ENCODE measurements at places on chromosomes 3 and 15.

- no peak for DNase-seq
Observed at GRCh38 chr3:77563012-77563411, 523.1 kb downstream of the ROBO2 start.

DNA sequence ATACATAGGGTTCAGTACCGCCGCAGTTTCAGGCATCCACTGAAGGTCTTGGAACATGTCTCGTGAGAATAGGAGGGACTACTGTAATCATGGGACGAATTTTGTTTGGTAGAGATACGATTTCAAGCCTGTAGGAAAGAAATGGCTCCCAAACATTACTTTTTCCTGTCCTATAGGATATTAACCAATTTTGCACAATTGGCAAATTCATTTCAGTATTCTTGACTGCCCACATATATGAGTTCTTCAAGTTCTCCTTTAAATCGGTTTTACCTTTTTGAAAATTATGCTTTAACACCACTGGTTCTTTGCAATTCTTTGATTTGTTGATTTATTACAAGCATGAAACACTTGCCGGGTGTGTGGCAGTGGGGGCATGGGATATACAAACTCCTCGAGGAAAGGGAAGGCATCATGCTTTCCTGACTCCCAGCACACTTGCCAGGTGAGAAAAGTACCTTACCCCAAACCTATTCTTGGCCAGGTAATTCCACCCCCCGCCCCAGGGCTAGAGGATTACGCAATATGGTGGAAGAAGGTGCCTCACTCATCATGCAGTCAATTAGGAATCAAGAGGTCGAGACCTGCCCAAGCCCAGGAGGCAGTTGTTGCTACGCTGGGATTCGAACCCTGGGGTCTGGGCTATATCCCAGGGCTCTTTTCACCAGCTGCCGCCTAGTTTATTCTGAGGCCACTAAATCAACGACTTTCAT, 584 bp upstream of the LARS2 start:
- no peak for DNase-seq

- peak; percentile 44 for DNase-seq
Observed at GRCh38 chr3:85455561-85456200, 496.9 kb downstream of the CADM2 start.

DNA sequence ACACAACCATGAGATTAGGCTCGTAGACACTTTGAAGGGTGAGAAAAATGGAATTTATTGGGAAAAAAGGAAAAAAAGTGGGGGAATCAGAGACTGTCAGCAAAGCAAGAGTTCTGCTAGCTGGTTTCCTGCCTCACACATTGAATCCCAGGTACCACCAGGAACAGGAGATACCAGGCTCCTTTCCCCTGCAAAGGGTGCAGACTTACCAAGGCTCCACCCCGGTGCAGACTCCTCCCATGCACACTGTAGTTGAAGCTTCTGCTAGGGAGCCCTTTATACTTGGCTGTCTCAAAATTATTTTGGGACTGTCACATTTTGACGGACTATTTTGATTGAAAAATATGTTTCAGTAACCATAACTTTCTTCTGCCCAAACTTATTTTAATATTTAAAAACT, 819.9 kb upstream of the GBE1 start:
- no peak for DNase-seq

DNA sequence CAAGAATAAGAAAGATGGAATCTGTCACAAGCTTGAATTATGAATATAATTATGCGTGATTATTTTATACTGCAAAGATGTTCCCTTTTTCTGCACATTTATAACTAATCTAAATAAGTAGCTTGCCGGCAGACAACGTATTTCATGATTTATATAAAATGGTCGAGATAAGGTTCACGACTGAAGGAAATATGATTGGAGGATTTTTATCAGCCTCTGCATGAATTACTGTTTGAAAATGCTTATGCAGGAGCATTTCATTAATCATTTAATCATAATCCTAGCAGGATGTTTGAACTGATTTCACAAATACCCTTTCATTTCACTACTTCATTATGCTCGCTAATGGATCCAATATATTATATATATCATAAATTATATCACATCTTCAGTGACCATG, 580.0 kb downstream of the FOXP1 start:
- no peak for DNase-seq

DNA sequence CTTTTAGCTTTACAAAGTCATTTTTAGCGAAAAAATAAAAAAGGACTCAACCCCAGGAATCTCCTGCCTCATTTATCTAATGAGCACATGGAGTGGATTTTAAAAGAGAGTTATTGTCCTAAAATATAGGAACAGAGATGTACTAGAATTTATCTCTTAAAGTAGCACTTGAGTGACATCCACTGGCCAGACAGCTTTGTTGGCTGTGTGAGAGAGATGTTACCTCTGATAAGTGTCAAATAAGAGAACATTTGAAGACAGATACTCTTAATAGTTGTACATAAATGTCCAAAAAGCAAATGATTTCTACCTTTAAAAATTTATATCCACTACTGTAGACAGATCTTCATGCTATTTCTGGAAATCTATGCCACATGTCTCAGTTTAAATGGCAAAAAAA, 12.3 kb upstream of the MFSD1 start:
- no peak for DNase-seq

DNA sequence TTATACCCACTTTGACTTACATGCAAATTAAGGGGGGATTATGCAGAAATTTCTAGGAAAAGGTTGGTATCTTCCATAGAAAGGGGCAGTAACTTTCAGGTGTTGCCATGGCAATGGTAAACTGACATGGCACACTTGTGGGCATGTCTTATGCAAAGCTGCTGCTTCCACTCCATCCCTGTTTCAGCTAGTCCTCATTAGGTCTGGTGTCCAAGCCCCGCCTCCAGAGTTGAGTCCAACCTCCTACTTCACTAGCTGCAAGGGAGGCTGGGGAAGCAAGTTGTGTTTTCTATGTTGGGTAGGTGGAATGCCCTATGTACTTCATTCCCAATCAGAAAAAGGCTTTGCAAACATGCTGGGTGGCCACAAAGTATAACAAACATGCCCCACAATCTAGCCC, 14.7 kb upstream of the KLHL40 start:
- no peak for DNase-seq

DNA sequence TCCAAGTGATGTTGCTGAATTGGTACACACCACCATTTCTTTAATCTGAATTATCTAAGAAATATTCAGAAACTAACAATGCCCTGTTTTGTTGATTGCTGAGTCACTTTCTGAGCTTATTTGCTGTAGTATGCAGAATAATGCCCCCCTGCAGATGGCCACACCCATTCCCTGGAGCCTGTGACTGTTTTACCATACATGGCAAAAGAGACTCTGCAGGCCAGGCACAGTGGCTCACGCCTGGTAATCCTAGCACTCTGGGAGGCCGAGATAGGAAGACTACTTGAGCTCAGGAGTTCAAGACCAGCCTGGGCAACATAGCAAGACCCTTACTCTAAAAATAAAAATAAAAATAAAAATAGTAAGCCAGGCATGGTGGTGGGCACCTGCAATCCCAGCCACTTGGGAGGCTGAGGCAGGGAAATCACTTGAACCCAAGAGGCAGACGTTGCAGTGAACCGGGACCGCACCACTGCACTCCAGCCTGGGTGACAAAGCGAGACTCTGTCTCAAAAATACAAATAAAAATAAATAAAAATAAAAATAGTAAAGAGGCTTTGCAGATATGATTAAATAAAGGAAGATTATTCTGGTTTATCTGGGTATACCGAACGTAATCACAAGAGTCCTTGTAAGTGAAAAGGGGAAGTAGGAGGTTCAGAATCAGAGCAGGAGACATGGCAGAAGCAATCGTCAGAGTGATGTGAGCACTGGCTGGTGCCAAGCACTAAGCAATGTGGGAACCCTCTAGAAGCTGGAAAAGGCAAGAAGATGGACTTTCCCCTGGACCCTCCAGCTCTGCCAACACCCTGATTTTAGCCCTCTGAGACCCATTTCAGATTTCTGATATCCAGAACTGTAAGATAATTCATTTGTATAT, 19.0 kb downstream of the PCYT1A start:
- DNase-seq: peak; percentile 95

GRCh38 chr15:52783929-52784798, 6.0 kb downstream of the ONECUT1 start:
- DNase-seq: no peak

DNA sequence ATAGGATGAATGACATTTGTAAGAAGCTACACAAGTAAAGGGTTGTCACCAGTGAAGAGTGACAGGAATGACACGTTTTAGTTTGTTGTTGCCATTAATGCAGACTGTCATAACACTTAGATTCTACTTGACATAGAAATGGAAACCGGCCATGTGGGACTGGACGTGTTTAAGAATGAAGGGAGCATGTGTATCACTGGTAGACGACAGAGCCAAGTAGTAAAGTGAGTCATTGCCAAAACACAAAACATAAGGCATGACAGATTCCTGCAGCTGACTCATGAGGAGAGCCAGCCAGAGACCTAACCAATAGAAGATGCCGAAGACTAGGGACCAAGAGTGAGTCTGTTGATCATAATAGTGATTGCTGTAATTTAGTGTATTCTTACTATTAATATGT, 106.2 kb upstream of the PLAAT1 start:
- DNase-seq: peak; percentile 17
